Activated CD4-positive, alpha-beta T cell treated with anti-CD3 and anti-CD28 coated beads, Interleukin-2, amount 10 ng/mL, durations not matched to agents 7 days and 5 days (primary cell): ENCODE measurements at places on chromosomes 2 and 18. TPM values are rescaled to one million over a fixed set of nuclear protein-coding genes. Genes with fewer than 3 reads are reported as not detected.

- H3K4me1 ChIP-seq = no peaks in the 10 kb centered on the region
- H3K27ac ChIP-seq = no peak overlapping the region
- DNase-seq = no peak
- H3K36me3 ChIP-seq = no peaks in the 10 kb centered on the region
- no peak overlapping the region for H3K4me3 ChIP-seq
- no peaks in the 10 kb centered on the region for H3K27me3 ChIP-seq
Observed at GRCh38 chr2:222160125-222160524, 138.7 kb downstream of the PAX3 start.

GRCh38 chr2:113899166-113899565 lies 9.3 kb downstream of the ACTR3 start:
- H3K4me1 ChIP-seq = peaks cover 97% of the 10 kb centered on the region
- DNase-seq = no peak
- no peaks in the 10 kb centered on the region for H3K27me3 ChIP-seq
- H3K27ac ChIP-seq = no peak overlapping the region
- no peak overlapping the region for H3K4me3 ChIP-seq
- peaks cover 74% of the 10 kb centered on the region for H3K36me3 ChIP-seq

DNA sequence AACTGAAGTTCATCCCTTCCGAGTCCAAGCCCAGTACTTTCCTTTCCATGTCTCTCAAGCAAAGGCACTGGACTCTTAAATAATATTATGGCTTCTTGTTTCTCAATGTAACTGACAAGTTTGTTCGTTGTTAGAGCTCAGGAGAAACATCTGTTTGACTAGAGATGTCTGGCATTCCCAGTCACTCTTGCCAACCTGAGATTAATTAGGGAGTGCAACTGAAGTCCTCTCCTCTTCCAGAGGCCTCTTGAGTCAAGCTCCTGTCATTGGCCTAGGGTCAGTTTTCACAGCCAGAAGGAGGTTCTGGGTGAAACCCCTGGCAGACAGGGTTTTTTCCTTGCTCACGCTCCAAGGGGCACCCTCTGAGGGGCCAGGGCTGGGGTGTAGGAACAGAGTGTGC lies 196.1 kb downstream of the AGPS start:
- H3K27me3 ChIP-seq = peaks cover 4% of the 10 kb centered on the region
- no peak for DNase-seq
- H3K4me3 ChIP-seq = no peak overlapping the region
- H3K4me1 ChIP-seq = peaks cover 3% of the 10 kb centered on the region
- no peak overlapping the region for H3K27ac ChIP-seq

GRB14 gene
- total RNA-seq = not detected

GPBAR1 gene
- 1.2 TPM for total RNA-seq
